ENCODE measurements at places on chromosomes 7 and 10.

GRCh38 chr7:131797841-131798240 lies 241.4 kb upstream of the PODXL start:
- no peak for DNase-seq

DNA sequence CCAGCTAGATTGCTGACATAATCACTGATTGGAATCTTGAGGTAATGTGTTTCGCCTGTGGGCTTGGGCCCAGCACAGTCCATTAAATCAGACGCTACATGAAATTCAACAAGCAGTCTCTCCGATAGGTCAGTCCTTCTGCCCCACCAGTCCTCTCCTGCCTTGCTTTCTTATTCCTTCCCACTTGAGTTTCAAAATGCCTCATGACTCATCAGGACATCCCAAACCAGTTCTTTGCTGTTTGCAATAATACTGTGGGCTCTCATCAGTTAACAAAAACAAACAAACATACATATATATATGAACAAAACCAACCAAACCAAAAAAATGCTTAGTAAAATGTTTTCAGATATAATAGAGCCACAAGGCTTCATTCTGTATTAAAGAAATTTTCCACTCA lies 599.0 kb downstream of the SORCS1 start:
- no peak for DNase-seq

GRCh38 chr7:156198277-156198676 lies 386.0 kb upstream of the SHH start:
- no peak for DNase-seq

DNA sequence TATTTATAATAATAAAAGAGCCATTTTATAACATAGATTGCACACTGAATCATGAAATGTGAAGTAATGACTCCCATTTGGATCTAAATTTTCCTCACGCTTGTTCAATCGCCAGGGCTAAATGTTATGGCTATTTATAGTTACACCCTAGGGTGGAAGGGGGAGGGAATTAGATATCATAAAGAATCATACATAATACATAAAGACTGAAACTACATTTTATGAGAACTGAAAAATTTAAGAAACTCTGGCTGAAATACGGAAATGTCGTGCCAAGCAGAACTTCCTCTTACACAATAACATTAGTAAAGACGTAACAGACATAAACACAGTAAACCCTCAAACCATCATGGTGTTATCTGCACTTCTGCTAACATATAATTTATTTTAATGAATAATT lies 327.5 kb upstream of the PHF14 start:
- DNase-seq, result no peak

DNA sequence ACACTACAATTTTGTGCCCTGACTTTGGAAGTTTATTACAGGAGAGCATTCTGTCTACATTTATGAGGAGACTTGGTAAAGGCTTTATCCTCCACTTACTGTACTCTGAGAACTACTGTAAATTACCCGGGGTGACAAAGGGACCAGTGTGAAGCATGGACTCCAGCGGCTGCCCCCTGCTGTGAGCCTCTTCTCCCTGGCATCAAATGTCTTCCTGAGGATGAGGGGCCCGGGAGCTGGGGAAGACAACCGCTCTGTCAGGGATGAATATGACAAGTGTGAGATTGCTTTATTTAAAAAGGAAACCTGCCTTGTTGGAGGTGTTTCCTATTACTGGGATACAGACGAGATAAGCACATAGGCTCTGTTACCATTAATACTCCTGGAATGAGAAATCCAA lies 714.8 kb downstream of the CCSER2 start:
- DNase-seq, result no peak

- no peak for DNase-seq
Measured at GRCh38 chr7:105934572-105935185, 28.4 kb upstream of the CDHR3 start.

DNA sequence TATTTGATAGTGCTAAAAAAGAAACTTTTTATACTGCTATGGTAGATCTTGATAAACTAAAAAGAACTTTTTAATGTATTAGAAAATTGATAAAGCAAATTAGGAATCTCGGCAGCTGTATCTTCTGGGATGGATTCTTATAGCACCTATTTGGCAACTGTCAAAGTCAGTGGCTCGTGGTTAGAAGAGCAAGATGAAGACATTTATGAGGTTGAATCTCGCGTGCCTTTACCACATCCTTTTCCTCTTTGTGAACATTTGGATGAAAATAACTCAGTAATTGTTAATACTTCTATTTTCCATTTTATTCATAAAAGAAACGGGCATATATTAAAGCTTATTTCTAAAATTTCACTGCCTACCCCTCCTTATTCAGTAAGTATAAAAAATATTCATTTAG lies 76.2 kb downstream of the CYP51A1 start:
- no peak for DNase-seq

GRCh38 chr10:33795529-33795928 lies 461.1 kb upstream of the NRP1 start:
- DNase-seq, result no peak

All from activated CD8-positive, alpha-beta memory T cell treated with anti-CD3 and anti-CD28 coated beads for 48 hours (primary cell).